Effector memory CD4-positive, alpha-beta T cell (primary cell): ENCODE measurements at places on chromosomes 12 and 14.
A peak's percentile ranks its signal among the peaks of the same experiment; 100 is the strongest.

- DNase-seq: peak; percentile 32
Observed at GRCh38 chr12:126772171-126772864, 1494.7 kb upstream of the TMEM132C start.

DNA sequence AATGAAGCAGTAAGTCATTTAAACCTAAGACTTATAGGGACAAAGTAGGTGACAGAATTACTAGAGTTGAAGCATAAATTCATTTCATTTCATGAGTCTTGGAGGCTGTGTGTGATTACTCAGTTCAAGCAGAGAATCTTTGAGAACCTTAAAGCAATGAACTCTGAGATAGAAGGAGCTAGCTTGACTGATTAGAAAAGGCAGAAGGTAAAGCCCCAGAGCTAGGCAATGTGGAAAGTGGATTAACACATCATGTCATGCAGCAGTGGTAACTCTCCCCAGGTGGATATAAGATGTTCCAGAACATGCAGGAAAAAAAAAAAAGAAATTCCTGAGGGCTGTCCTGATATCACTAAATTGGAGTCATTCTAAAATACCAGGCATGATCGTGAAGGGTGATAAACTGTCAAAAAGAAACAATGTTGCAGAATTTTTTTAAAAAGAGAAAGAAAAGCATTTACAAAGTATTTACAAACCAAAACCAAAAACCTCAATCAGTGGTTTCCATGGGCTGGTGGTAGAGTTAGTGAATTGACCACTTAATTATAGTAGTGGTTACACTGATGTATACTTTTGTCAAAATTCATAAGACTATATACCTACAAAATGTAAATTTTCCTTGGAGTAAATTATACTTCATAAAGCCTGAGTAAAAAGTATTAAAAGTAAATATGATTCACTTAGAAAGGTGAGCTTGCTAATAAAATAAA, 12.7 kb upstream of the SLC16A7 start:
- no peak for DNase-seq

- no peak for DNase-seq
Observed at GRCh38 chr12:71703206-71703605, 17.3 kb downstream of the TMEM19 start.

DNA sequence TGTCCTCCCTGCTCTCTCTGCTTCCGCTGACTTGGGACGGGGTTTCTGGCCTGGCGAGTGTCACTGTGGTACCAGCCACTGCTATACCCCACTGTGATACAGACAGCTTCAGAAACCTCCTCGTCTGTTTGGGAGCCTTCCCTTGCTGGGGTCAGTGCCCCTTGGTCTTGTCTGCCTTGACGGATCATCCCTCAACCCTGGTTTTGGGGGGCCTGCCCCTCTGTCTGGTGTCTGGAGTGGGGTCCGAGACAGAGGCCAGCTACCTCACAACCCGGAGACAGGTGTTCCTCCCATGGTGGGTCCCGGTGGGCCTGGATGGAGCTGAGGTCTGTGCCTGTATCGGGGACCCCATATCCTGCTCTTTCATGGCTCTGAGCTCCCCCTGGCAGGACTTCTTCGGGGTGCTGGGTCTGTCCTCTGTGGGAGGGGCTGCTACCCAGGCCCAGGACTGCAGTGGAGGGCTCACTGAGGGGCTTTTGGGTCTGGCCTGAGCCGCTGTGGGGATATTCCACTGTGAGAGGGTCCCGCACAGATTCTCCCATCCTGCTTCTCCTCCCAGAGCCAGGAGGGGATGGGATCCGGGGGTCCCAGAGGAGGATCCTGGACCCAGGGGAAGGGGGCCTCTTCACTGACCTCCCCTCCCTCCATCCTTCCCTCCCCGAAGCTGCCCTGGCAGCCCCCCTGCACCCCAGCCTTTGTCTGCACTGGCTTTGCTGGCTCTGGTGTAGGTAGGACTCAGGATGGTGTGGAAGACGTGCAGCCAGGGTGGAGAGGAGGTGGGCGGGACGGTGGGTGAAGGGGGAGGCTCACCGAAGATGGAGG, 365.5 kb downstream of the TMEM121 start:
- no peak for DNase-seq

- no peak for DNase-seq
Observed at GRCh38 chr12:46300910-46301309, 32.1 kb upstream of the SLC38A1 start.

GRCh38 chr12:104790296-104791125, 167.6 kb downstream of the SLC41A2 start:
- peak; percentile 6 for DNase-seq
